Stimulated activated CD8-positive, alpha-beta memory T cell treated with anti-CD3 and anti-CD28 coated beads, Interleukin-2, amount 100 ng/mL, for 1 hour (primary cell): ENCODE measurements at places on chromosomes 2 and 18.

- no peak for DNase-seq
Observed at GRCh38 chr2:150977296-150977695, 284.4 kb downstream of the RBM43 start.

DNA sequence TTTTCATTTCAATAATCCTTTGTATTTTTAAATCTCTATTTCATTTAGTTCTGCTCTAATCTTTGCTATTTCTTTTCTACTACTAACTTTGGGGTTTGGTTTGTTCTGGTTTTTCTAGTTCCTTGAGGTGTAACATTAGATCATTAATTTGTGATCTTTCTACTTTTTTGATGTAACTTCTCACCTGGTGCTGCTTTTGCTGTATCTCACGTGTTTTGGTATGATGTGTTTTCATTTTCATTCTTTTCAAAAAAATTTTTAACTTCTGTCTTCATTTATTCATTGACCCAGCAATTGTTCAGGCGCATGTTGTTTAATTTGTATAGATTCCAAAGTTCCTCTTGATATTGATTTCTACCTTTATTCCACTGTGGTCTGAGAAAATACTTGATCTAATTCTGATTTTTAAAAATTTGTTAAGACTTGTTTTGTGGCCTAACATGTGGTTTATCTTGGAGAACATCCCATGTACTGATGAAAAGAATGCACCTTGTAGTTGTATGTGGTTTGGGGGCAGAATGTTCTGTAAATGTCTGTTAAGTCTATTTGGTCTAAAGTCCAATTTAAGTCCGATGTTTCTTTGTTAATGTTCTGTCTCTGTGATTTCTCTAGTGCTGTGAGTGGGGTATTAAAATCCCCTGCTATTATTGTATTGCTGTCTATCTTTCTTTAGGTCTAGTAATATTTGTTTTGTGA, 17.3 kb upstream of the MALT1 start:
- no peak for DNase-seq

- DNase-seq: no peak
Observed at GRCh38 chr2:176074919-176075425, 8.8 kb downstream of the EVX2 start.

DNA sequence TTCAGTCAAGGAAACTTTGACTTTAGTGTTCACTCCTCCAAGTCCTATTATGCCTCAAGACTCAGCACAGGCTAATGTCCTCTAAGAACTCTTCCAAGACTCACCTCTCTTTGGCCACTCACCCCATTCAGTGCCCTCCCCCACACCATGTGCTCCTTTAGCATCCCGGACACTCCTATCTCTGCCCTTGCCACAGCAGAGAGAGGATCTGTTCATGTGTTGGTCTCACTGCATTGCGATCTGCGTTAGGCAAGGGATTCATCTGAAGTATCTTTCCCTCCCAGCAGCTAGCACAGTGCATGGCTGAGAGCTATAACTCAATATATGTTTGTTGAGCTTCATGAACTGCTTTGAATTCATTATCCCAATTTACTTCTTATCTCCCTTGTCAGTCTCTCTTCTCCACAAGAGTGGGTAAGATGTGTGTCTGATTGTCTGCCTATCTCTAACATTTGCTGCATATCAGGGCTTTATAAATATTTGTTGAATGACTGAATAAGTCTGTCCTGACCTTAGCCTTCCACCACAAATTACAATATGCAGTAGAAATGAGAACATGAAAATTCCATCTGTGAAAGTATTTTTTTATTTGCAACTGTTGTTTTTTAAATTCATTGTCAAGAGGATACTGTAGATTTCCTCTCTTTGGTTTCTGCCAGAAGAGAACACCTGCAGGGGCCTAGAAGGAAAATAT, 179.9 kb upstream of the NCKAP5 start:
- DNase-seq: no peak

DNA sequence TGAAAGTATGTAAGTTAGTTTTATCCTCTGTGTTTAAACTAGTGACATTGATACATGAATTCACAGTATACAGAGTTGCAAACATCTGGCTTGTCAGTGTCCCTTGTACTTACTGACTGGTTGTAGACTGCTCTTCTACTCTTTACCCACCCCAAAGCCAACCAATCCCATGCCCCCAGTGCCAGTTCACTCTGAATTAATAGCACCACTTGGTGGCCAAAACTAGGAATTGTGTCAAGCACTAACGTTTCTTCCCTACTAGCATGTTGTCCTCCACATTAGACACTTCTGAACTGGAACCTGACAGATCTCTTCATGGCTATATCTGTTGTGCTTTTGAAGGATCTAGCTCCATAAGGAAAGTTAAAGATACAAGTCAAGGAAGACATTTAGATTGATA, 27.2 kb upstream of the OTX1 start:
- no peak for DNase-seq

GRCh38 chr2:101479328-101479727, 4.4 kb upstream of the RFX8 start:
- no peak for DNase-seq

DNA sequence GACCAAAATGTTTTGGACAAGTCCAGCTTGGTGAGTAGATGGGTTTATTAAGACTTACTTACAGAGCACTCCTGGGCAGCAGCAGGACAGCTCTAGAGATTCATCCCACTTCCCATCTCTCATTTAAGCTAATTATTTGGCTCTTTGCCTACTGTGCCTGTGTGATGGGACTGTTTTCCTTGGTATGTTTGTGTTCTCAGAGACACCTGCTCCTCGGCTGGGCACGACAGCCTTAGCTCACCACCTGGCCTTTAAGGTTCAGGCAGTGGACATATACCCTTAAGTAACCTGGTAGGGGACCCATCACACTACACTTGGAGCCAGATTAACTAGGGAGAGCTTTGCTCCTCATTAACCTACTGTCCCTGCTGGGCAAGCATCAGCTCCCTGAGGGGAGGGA, 41.7 kb upstream of the EFEMP1 start:
- DNase-seq: no peak

DNA sequence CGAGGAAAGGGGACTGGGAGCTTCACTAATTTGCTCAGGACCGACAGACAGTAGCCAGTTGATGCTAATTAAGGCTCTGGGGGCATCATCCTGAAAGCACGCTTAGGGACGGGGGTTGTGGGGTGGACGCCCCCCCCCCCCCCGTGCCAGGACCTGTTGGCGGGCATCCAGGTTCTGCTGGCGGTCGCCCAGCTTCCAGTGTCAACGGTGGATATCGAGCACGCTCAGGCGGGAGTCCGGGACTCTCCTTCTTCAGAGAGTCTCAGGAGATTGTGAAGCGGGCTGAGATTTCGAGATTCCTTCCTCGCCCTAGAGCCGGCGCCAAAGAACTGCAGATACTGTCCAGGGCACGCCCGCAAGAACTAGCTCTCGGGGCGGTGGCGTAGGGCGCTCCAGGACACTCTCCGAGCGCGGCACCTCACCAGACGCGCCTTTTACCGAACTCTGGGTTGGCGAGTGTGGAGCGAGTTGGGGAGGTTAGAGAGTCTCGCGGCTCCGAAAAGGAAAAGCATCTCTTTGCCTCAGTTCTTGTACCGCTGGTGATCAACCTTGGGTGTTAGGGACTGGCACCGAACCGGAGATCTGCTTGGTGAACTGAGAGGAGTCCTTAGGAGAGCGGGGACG, 5.6 kb downstream of the RAX start:
- DNase-seq: no peak

DNA sequence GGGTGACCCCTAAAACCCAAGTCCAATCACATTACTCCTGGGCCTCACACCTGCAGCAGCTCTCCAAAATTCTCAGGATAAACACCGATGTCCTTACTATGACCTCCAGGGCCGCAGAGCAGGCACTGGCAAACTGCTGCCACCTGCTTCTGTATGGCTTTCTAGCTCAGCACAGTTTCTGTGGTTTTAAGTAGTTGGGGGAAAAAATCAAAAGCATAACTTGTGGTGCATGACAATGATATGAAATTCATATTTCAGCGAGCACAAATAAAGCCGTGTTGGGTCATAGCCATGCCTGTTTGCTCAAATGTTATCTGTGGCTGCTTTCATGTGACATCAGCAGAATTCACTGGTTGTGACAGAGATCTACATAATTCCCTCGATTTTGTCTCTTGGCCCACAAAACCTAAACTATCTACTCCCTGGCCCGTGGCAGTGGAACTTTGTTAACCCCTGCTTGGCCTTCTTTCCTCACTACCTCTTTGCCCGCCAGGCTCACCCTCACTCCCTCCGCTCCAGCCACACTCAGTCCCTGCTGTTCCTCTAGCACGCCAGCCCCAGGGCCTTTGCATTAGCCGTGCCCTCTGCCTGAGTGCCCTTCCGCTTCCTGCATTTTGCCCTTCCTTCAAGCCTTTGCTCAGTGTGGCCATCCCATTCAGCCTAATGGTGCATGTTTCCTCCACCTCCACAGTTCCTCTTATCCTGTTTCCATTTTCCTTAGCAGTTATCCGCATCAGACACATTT, 108.3 kb downstream of the AGAP1 start:
- no peak for DNase-seq

DNA sequence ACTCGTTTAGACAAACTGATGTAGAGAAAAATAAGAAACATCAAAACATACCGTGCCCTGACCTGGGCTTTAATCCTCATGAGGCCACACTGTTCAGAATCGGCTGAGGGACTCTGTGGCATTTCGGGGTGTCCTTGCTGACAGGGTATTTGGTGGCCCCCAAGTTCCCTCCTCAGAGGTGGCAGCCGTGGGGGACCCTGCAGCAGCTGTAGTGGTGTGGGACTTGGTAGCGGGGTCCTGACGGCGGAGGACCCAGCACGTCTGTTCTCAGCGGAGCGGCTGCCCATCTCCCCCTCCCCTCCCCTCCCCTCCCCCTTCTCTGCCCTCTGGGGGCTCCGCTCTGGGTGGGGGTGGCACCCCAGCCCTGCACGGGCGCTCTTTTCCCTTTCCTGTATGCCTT, 18.4 kb downstream of the KCNG2 start:
- no peak for DNase-seq

- no peak for DNase-seq
Observed at GRCh38 chr2:12504443-12504842, 212.3 kb upstream of the TRIB2 start.

DNA sequence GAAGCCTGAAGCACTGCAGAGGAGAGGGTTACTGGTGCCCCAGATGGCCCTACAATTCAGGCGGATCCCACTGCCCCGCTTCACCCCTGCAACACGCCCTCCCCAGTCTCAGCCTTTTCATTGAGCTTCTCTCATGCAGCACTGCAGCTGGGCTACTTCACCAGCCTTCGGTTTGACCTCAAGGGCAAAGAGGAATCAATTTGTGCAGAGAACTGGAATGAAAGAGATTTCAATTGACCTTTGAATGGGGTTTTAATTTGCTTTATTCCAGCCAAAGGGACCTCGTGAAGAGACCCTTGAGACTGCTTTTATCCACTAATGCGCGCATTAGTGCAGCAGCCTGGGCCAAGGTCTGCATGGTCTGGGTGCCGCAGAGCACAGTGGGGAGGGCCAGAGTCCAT, 8.8 kb upstream of the POMC start:
- no peak for DNase-seq

GRCh38 chr2:67930156-67930555, 132.6 kb downstream of the C1D start:
- no peak for DNase-seq

GRCh38 chr18:70643812-70644211, 355.0 kb downstream of the SOCS6 start:
- no peak for DNase-seq

DNA sequence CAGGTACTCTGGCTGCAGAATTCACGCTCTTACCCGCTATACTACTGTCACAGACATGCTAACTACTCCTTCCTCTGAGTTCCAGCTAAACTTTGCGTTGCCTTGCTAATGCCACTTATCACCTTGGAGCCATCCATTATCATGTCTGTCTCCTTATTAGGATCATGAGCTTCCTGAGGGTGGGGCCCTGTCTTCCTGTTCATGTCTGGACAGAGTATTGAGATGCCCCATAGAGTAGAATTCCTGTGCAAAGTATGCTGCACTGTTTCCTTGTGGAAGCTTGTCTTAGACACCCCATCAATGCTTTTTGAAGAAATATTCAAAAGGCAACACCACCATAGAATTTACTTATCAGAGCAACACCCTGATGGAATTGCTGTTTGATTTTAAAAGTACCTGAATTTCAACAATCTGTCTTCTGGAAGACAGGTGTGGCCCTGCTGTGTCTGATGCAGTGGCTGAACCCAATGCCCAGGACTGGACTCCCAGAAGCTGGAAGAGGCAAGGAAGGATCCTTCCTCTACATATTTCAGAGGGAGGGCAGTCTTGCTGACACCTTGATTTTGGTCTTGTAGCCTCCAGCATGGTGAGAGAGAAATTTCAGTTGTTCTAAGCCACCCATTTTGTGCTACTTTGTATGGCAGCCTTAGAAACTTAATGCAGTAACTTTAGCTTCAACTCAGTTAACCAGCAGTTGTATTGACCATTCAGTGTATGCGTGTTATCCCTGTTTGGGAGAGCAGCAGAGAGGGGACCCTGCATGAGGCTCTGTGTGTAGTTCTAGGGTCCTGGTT, 5.6 kb downstream of the LAMA3 start:
- no peak for DNase-seq

DNA sequence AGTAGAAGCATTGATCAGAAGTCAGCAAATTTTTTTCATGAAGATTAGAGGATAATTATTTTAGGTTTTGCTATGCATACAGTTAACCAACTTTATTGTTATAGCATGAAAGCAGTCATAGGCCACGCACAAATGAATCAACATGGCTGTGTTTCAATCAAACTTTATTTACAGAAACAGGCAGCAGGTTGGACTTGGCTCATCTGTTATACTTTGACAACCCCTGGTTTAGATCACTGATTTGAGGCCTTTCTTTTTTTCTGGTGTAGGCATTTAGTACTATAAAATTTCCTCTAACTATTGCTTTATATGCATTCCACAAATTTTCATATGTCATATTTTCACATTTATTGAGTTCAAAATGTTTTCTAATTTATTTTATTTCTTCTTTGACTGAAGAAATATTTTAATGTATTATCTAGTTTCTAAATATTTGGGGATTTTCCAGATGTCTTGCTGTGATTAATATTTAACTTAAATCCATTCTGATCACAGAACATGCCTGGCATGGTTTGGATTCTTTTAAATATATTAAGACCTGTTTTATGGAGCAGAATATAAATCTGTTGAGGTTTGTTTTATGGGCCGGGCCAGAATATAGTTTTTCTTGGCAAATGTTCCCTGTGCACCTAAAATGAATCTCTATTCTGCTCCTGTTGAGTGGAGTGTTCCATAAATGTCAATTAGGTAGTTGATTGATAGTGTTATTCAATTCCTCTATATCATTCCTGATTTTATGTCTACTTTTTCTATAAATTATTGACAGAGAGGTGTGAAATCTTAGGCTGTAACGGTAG, 116.3 kb upstream of the KLHL29 start:
- no peak for DNase-seq

GRCh38 chr18:31478688-31479087, 19.3 kb upstream of the DSG2 start:
- no peak for DNase-seq

GRCh38 chr2:205682971-205683501, 735 bp downstream of the NRP2 start:
- no peak for DNase-seq

DNA sequence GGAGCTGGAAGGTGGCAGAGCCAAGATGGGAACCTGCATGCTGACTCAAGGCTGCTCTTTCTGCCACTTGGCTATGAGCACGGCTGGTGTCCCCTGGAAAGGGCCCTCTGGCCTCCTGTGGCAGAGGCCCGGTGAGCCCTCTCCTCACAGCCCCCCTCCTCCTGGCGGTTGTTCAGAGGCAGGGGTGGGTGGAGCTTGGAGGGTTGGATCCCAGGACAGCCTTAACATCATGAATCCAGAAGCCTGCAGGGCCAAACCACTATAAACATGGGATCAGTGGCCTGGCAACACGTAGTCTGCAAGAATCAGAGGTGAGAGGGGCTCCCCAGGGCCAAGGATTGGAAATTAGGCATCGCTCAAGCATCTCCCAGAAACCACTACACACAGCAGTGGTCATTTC, 48.5 kb upstream of the LOXHD1 start:
- no peak for DNase-seq
